ENCODE measurements at places on chromosomes 7 and 10. TPM values are rescaled to one million over a fixed set of nuclear protein-coding genes. Genes with fewer than 3 reads are reported as not detected.

The GBX1 gene
- polyA plus RNA-seq, result not detected

The ARPC1A gene
- polyA plus RNA-seq, result 206 TPM

The SHTN1 gene
- 5.0 TPM for polyA plus RNA-seq

The DOCK1 gene
- 24.9 TPM for polyA plus RNA-seq

The AKR1B15 gene
- not detected for polyA plus RNA-seq

The NPC1L1 gene
- polyA plus RNA-seq, result not detected

The GPR85 gene
- 2.6 TPM for polyA plus RNA-seq

The NUTM2E gene
- polyA plus RNA-seq, result 0.22 TPM

The LMBR1 gene
- 12.2 TPM for polyA plus RNA-seq

The INHBA gene
- 33.4 TPM for polyA plus RNA-seq

The KLF14 gene
- polyA plus RNA-seq, result not detected

The WDR86 gene
- 0.04 TPM for polyA plus RNA-seq

The GRID1 gene
- polyA plus RNA-seq, result 0.20 TPM

DNA sequence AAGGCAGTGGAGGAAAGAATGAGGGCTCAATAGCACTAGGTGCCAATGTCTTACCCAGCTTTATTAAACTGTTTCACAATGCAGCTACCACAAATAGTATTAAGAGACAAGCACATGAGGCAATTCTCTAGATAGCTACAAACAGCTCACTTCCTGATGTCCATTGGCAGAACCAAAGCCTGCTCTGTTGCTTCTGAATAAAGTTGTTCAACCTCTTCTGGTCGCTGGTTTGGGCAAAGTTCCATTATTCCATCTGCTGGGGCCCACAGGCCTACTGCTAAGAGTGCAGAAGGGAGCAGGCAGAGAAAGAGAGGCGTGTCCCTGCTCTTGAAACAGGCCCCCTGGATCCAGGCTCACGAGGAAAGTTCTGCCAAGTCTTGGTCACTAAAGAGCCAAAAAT, 173.9 kb downstream of the ZNF438 start:
- no peak for DNase-seq

DNA sequence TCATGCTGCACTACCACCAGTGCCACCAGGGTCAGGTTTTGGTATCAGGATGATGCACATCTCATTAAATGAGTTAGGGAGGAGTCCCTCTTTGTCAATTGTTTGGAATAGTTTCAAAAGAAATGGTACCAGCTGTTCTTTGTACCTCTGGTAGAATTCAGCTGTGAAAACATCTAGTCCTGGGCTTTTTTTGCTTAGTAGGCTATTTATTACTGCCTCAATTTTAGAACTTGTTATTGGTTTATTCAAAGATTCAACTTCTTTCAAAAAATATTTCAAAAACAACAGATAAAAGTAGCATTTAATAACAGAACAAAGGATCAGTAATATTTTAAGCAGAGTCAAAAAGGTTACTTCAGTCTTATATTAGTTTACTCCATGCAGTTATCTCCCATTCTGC, 6.4 kb upstream of the ZNF716 start:
- DNase-seq, result no peak

DNA sequence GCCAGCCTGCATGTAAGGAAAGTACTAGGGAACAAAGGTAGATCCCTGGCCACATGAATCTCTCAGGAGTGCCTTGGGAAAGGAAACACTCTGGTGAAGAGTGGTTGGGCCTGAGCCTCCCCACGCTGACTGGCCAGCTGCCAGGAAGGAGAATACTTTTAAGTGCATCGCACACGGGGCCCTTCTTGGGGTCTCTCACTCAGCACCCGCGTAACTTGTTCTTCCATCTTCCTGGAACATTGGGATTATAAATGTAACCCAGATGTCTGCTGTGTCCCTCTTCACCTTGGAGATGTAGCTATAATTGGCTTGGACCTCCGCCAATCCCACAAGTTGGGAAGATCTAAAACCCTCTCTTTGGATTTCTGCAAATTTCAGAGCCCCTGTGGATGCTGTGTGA, 4.4 kb upstream of the GLI3 start:
- no peak for DNase-seq

- no peak for DNase-seq
Measured at GRCh38 chr7:14855033-14855794, 47.3 kb downstream of the DGKB start.

- no peak for DNase-seq
Measured at GRCh38 chr10:77028042-77028441, 609.6 kb downstream of the KCNMA1 start.

DNA sequence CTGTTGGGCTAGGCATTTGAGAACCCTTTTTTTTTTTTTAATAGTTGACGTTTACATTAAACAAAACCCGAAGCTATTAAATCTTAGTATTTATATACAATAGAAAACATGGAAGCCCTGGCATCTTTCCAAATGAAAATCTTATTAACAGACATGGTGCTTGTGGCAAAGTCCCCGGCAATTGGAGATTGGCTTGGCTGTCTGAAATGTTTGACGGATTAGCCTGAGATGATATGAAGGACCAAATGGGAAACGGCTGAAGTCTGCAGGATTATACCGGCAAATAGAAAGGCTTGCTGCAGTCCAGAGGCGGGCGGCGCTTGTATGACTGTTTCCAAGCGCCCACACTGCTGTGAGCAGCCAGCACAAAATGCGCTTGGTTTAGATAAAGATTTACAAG, 105.6 kb downstream of the BUB3 start:
- no peak for DNase-seq

- DNase-seq, result no peak
Measured at GRCh38 chr10:102433619-102434046, 1.3 kb upstream of the CUEDC2 start.

GRCh38 chr10:43110338-43111071, 27.7 kb upstream of the CSGALNACT2 start:
- DNase-seq, result peak; percentile 28

DNA sequence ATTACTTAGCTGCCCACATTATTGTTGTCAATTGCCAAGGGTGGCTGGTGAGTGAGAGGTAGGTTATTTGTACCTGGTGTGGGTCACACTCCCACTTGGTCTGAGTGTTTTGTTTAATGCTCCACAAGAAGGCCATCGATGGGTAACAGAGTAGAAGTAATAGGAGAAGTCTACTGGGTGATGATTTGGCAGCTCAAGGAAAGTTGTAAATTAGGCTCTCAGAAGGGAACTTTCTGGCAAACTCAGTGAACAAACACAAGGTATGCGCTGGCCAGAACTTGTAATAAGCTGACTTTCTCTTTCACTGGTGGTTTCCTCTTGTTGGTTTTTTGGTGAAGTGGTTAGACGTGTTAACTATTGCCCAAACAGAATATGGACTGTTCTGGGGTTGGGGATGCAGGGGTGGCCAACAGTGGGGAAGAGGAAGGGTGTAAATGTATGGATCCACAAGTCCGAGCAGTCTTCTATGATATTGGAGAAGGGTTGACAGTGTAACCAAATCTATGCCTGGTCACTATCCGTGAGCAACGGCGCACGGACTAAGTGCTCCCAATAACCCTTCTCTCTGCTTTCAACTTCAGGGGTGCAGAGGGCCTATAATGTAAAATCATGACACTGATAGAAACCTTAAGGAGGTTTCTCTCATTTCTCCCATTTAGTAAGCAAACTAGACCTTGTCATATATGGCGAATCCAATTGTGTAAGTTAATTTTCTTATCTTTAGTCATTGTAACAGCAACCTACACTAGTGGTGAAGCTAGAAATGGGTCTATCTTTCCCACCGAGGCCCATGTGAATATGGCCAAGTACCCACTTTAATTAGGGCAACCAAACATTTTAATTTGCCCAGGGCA, 212.8 kb downstream of the PTEN start:
- DNase-seq, result no peak

GRCh38 chr10:44873160-44873559, 38.0 kb upstream of the TMEM72 start:
- DNase-seq, result no peak

GRCh38 chr10:89255793-89256192, 4.2 kb upstream of the LIPA start:
- no peak for DNase-seq

- DNase-seq, result no peak
Measured at GRCh38 chr10:83083831-83084230, 1055.5 kb upstream of the GHITM start.

DNA sequence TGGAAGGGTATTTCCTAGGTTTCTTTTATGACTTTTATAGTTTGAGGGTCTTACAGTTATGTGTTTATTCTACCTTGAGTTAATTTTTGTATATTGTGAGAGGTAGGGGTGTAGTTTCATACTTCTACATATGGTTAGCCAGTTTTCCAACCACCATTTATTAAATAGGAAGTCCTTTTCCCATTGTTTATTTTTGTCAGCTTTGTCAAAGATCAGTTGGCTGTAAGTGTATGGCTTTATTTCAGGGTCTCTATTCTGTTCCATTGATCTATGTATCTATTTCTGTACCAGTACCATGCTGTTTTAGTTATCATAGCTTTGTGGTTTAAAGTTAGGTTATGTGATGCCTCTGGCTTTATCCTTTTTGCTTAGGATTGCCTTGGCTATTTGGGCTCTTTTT, 71.9 kb upstream of the CC2D2B start:
- DNase-seq, result no peak

- no peak for DNase-seq
Measured at GRCh38 chr7:43489257-43489656, 93.7 kb upstream of the STK17A start.

DNA sequence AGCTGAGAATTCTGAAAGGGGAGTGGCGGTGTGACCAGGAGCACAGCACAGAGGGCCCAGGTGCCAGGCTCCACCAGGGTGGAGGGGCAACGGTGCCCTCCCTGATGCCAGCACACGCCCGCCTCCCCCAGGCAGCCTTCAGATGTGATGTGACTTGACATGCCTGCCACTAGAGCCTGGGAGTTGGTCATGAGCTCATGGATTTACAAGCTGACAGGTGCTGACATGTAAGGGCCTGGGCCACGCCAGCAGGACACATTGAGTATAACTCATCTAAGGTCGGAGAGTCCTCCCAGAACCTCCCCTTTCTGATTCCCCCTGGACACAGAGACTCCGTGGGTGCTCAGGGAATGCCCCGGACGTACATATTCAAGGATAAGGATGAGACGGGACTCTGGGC, 74.2 kb downstream of the LSM5 start:
- no peak for DNase-seq

DNA sequence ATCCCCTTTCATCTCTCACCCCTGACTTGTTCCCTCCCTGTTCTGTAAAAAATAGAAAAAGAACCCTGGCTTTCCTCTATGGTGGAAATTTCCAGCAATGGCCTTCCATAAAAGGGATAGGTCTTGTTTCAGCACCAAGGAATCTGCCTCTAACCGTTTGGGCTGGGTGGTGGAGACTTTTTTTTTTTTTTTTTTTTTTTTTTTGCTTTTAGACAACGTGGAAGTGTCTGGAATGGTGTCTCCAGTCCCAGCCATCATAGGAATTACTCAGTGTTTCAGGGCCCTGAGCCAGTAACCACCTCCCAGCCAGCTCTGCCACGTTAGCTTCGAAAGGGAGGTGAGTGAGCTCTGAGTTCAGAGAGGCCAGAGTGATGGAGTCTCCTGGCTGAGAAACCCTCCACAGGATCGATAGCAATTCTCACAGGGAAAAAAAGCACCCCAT, 97.3 kb upstream of the COL1A2 start:
- DNase-seq, result peak; percentile 98

DNA sequence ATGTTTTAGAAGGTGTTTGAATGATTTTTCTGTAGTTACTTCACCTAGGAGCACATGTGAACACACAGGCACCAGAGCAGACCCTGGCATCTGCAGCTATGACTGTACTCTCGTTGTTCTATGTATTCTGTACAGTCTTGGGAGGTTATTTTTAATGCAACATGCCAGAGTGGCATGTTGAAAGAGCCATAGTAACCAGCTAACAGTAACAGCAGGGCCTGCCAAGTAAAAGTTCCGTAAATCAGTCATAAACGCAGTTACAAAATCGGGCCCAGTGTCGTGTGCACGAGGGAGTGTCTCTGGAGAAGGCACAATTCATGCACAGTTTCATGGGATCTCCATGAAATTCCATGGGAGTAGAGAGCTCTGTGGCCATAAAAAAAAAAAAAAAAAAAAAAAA, 108.3 kb upstream of the CDK6 start:
- DNase-seq, result no peak

GRCh38 chr10:93123766-93124165, 50.1 kb downstream of the CYP26A1 start:
- DNase-seq, result no peak

DNA sequence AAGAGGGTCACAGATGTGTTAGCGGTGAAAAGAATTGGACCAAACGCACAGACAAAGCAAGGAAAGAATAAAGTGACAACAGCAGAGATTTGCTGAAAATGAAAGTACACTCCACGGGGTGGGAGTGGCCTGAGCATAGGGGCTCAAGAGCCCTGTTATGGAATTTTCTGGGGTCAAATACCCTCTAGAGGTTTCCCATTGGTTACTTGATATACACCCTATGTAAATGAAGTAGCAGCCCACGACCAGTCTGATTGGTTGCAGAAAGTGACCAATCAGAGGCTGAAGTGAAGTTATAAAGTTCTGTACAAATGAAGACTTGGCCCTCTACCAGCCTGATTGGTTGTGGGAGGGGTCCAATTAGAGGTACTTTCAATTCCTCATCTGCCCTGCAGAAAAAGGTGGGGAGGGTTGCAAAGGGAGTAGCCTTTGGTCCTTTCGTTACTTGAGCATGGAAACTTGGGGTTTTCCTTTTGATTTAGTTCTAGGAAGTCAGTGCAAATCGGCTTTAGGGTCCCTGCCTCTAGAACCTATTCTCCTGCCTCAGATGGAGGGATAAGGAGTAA, 125.6 kb upstream of the PRPS1L1 start:
- no peak for DNase-seq

- DNase-seq, result no peak
Measured at GRCh38 chr10:601660-601963, 87.9 kb downstream of the DIP2C start.

GRCh38 chr10:1788401-1788800, 51.1 kb upstream of the ADARB2 start:
- DNase-seq, result no peak

DNA sequence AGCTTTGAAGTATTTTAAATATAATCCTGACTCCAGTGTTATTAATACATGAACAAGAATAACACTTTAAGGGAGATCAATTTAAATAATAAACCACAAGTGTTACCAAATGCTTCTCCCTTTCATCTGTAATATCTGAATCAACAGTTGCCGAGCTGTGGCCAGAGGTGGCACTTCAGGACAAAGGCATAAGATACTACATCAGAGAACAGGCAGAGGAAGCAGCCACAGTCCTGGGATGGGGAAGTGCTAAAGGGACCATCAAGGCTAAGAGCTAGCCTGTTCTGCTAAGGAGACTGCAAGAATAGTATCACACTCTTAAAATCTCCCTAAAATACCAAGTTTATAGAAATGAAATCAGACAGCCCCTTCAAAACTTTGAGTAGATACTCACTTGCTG, 378.2 kb upstream of the PRKCQ start:
- DNase-seq, result no peak

DNA sequence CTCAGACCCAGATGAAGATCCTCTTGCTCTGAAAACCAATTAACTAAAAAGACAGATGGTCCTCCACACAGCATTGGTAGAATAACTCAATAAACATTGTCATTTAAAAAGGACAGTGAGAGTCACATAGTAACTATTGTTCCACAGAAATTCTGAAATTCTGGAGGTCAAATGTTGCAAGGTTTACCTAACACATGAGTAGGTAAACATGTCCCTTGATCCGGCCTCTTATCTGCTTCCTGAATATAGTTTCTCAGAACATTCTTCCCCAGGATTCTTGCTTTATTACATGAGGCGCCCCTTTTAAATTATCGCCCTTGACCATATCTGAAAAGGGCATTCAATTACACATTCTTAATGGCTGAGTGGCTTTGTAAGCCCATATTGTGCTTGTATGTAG, 270.7 kb downstream of the SEMA3D start:
- no peak for DNase-seq

- no peak for DNase-seq
Measured at GRCh38 chr7:43492896-43493295, 90.0 kb upstream of the STK17A start.

Data from BJ (cell line).